ENCODE measurements at places on chromosomes 1 and 21.

DNA sequence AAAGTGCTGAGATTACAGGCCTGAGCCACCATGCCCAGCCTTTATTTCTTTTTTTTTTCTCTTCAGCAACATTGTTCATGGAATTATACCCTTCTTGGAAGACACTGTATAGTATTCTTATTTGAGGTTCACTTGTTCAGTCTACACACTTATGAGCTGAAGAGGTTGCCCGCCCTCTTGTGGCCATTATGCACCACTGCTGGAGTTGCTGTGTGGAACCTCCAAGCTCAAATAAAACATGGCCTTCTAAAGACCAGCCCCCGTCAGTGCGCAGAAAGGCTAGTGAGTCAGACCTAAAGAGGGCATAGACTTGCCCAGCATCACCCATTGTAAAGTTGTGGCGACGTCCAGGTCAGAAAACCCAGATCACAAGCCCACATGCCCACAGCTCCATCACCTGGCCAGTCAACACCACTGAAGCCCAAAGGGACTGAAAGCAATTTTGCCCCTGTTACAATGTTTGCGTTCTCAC lies 20.4 kb downstream of the LURAP1 start:
- DNase-seq = peak; percentile 44

DNA sequence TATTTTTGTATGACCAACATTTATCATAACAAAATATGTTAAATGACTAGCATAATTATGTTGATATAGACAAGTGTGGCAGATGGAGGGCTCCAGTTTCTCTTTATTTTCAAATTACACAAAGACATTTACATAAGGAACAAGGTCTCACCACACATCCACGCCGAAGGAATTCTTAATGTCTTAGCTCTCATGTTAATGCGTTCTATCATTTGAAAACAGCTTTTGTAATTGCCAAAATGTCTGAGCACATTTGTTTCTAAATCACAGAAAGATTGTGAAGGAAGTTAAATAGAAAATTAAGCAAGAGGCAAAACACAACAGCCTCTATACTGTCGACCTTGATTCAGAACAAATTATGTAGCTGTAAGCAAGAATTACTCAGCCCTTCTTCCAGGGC lies 223.0 kb upstream of the NR5A2 start:
- no peak for DNase-seq

GRCh38 chr1:183908079-183908478 lies 103.2 kb downstream of the RGL1 start:
- DNase-seq = no peak

GRCh38 chr1:95679262-95679661 lies 445.3 kb downstream of the RWDD3 start:
- no peak for DNase-seq

DNA sequence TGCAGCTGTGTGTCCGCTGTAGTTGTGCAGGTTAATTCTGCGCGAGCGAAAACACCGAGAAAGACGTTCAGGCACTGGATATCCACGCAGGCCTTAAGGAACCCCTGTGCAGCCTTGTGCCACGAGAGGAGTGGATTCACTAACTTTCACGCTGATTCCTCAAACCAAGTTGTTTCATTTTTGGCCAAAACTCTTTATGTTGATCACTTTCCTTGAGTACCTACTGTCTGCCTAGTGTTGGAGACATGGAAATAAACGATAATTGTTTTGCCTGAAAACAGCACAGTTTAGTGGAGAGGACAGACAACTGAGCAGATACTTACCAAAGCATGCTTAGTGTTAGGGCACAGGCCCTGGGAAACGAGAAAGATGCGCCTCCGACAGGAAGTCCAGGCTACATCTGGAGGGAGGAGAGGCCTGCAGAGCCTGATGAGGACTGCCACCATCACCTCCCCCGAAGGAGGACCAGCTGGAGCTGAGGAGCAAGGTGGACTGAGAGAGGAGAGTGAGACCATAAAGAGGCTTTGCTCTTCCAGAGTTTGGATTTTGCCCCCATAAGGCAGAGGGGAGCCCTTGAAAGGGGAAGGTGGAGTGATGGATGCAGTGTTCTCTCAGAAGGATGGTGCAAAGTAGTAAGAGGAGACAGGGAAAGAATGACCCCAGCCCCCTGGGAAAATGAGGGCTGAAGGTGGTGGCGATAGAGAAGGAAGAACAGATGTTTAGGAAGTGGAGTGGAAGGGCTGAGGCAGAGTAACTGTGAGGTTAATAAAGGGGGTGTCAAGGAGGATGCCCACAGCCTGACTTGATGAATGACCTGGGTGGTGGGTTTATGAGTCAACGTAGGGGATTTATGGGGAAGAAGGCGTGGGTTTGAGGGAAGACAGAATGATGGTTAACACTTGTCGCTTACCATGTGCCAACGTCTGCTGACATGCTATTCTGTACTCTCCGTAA lies 956 bp upstream of the SCAF4 start:
- no peak for DNase-seq

GRCh38 chr1:159132271-159132881 lies 39.0 kb upstream of the CADM3 start:
- DNase-seq = no peak

GRCh38 chr1:51293898-51294515 lies 36.4 kb downstream of the TTC39A start:
- no peak for DNase-seq

DNA sequence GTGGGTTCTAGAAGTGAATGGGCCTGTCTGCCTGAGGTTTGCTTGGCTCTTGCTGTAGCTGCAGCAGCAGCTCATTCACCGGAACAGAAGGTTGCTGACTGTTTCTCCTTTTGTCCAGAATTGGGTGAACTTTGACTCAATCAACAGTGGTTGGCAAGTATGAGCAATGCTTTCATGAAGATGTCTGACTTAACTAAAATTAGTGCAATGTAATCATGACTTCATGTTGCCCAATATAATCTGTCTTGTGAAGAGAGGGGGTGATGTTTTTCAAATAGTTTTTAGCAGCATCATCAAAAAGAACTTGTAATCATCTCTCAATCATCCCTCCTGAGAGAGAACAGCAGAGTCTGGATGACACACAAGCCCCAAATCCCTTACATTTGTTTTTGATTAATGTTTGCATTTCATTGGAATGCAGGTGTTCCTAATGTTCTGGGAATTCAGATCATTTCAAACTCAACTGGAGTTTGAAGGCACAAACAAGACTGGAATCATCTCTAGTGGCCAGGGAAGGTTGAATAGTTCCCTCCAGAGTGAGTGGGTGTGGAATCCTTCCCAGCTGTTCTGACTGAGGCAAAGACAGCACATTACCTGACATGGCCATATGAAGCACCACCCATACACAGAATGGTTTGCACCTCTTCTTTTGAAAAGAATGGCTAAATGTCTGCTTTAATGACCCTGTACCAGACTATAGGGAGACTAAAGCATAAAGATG lies 82.9 kb downstream of the HLX start:
- no peak for DNase-seq

DNA sequence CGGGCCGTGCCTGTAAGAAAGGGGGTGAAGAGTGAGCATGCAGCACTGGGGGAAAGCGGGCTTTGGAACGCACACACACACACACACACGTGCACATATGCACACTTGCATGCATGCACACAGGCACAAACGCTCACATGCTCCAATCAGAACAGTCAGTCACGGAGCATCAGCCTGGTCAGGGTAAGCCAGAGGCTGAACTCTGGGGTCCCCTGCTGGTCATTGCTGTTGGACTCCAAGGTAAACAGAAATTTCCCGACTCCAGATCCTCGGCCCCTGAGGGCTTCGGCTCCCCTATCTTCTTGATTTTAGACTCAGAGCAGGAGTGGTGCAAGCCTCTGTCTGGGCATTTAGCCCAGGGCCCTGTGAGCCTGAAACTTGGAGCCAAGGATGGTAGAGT lies 54.2 kb downstream of the SYT2 start:
- no peak for DNase-seq

- no peak for DNase-seq
Observed at GRCh38 chr1:110223581-110223980, 13.5 kb downstream of the KCNC4 start.

GRCh38 chr21:33355996-33356395 lies 31.2 kb downstream of the IFNAR1 start:
- DNase-seq = no peak

GRCh38 chr1:192439373-192440025 lies 122.7 kb downstream of the RGS21 start:
- no peak for DNase-seq

- DNase-seq = no peak
Observed at GRCh38 chr21:44306936-44307704, 7.3 kb downstream of the PFKL start.

GRCh38 chr1:204495777-204496176 lies 1.2 kb upstream of the PIK3C2B start:
- no peak for DNase-seq

DNA sequence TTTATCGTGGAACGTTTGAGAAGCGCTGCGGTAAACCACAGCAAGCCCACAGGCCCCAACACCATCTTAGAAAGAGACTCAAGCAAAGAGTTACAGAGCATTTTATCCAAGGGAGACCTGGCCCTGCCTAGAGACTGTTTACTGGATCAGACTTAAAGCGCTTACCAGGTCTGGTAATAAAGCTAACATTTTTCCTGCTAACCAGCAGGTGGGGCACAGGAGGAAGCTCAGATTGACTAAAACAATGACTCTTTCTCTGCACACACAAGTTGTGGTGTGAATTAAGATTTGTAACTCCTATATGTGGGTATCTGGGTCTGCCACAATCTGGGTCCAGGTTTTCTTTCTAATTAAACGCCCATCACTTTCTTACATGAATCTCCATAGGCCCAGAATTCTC lies 136.5 kb upstream of the ETS2 start:
- no peak for DNase-seq

GRCh38 chr1:204359474-204360255 lies at the start of gene PLEKHA6:
Gene PLEKHA6 (minus strand): TSS chr1:204359929. CDS start chr1:204273727, 86,202 bp downstream.
- peak; percentile 92 for DNase-seq

DNA sequence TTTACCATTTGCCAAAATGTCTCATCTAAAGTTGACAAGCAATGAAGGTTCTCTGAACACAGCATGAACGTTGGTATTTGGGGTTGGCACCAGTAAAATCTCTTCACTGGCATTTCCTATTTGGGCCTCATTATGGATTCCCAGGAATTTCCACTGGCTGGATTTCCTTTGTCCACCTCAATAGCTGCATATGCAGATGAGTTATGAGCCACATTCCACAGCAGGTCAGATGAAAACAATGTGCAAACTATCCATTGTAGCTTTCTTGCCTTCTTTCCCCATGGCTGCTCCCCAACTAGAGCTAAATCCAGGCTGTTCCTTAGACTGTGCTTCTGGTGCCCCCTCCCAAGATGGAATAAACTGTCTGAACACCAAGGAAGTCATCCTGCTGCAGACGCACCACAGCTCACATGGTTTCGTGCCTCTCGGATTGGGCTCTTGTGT lies 168.1 kb upstream of the FGGY start:
- DNase-seq = no peak

DNA sequence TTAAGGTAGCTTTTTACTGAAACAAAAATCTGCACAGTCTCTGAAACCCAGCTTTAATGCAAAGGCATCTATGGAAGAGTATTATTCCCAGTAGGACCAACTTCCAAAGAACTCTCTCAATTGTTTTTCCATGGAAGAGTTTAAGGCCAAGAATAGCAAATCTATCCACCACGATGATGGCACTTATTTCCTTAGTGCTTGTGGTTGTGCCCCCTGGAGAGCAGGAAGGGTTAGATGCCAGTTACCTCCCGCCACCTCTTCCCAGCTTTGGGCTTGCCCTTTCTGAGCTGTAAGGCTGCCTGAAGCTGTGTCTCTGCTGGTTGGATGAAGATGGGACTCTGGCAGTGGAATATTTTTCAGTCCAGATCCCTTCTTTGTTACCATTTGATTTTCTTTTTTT lies 4.8 kb upstream of the ATP1A1 start:
- DNase-seq = no peak

DNA sequence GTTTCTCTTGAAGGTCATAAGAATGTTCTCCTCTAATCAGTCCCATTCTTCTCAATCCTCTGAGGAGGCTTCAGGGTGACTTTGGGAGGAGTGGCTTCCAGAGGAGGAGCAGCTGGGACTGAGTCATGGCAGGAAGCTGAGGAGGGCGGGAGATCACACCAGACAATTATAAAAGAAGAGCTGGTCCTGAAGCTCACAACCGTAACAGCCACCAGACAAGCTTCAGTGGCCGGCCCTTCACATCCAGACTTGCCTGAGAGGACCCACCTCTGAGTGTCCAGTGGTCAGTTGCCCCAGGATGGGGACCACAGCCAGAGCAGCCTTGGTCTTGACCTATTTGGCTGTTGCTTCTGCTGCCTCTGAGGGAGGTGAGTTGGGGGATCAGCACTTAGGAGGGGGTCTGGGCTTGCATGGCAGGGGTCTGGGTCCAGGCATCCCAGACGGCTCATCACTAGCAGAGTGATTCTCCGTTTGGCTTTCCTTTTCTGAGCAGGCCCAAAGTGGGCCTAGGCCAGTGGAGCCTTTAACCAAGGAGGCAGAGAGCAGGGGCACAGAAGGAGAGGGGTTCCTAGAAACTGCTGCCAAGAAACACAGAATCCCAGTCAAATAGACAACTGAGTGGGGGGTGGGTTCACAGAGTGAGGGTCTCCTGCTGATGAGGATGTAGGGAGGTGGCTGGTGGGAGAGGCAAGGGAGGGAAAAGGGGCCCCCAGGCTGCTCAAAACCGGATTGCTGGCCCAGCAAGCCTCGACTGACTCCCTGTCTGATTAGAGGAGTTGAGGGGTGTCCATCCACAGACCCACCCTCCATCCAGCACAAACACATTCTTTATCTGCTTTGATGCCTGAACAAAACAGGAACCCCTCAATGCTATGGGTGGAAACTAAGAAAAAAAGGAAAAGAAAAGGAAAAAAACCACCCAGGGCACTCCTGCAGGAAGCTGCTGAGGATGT lies at the start of gene ECM1:
Gene ECM1, plus strand, starts transcription at position 198 of the 953 bp plus-strand sequence. Its CDS starts 101 bp downstream, at position 299.
- no peak for DNase-seq

DNA sequence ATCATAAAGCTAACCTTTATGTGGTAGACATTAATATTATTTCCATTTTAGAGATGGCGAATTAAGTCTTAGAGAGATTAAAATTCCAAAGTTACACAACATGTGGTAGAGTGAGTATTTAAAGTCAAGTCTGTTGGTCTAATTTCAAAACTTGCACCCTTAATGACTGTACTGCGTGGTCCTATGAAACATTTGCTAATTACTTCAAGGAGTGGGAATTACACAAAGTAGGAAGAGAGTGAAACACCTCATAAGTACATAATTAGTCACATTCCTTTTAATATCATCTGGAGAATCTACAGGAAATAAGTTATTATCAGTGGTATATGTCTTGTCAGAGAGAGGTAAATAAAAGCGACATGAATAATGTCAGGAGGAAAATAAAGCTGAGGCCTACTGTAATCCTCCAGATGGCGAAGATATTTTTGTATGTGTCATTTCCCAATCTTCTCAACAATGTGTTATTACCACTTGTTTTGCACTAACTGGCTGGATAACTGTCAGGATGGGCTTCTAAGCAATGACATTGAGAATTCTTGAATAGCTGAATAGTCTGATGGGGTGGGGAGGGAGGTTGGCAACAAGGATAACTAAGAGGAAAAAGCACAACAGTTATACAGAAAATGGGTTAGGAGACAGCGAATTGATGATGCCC lies 95.5 kb downstream of the TNFSF18 start:
- DNase-seq = no peak

- no peak for DNase-seq
Observed at GRCh38 chr1:165933446-165934170, 106.2 kb downstream of the UCK2 start.

DNA sequence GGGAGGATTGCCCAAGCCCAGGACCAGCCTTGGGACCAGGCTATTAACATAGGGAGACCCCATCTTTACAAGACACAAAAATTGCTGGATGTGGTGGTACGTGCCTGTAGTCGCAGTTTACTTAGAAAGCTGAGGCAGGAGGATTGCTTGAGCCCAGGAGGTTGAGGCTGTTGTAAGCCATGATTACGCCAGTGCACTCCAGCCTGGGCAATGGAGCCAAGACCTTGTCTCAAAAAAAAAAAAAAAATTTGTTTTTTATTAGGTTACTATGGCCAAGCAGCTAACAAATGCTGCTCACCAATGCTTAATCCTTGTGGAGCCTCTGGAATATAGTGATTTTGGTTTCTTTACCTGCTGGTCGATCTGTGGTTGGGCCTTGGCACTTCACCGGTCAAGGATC lies 8.8 kb downstream of the ARID1A start:
- DNase-seq = no peak

Data from NCI-H187 treated with DMSO at 0.1 percent for 48 hours (cell line).